NCI-H446 (cell line): ENCODE measurements at places on chromosomes 1 and 21.

- DNase-seq = no peak
These were observed 348.7 kb downstream of the NPHP4 start for GRCh38 chr1:5643360-5644107.

DNA sequence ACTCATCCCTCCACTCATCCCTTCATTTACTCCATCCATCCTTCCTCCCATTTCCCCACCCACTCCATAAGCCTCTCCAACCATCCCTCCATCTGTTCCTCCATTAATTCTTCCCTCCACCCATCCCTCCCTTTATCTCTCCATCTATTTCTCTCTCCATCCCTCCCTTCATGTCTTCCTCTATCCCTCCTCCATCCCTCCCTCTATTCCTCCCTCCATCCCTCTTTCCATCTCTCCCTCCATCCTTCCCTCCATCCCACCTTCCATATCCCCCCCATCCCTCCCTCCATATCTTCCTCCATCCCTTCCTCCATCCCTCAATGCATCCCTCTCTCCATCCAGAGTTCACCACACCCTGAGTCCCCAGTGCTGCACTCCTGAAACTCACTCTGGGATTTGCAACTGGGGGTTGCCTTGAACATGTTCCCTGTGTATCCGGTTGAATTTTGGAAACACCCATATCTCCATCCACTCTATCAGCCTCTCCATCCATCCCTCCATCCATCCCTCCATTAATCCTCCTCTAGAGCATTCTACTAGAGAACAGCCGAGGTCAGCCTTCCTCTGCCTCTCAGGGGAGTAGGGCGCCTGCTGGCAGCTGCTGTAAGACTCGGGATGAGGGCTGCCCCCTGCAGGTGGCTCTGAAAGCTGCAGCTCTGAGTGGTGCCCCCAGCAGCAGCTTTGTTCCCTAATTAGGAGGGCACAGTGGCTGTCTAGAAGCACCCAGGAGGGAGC lies 39.4 kb downstream of the ABCG1 start:
- DNase-seq = peak; percentile 33

- DNase-seq = no peak
These were observed 18.7 kb upstream of the GALNT2 start for GRCh38 chr1:230048322-230048721.

DNA sequence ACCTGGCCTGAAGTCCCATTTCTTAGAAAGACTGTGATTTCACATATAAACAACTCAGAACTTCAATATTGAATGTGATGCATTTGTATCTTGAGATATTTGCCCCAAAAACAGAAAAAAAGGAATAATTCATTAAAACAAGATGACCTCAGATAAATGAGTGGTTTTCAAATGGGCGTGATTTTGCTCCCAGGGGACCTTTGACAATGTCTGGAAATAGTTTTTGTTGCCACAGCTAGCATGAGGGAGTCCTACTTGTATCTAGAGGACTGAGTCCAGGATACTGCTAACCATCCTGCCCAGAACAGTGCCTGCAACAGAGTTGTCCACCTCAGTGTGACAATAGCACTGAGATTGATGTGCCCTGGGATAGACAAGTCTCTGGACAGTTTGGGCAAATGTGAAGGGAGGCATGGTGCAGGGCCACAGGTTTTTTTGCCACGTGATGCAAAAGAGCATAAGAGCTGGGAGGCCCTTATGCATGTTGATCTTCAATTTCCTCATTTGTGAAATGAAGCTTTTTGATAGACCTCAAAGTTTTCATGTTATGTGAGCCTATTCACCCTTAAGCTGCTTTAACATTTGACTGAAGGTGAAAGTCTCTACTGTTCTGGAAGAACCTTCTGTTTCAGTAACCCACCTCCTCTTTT lies 46.2 kb downstream of the MAP3K7CL start:
- no peak for DNase-seq

- DNase-seq = no peak
These were observed 81.2 kb upstream of the WNT4 start for GRCh38 chr1:22224091-22224490.

GRCh38 chr1:26705788-26706311 lies 10.0 kb downstream of the ARID1A start:
- DNase-seq = peak; percentile 34

GRCh38 chr1:33387625-33388024 lies 43.3 kb downstream of the PHC2 start:
- no peak for DNase-seq

- no peak for DNase-seq
These were observed 15.7 kb downstream of the RNF19B start for GRCh38 chr1:32948905-32949304.

DNA sequence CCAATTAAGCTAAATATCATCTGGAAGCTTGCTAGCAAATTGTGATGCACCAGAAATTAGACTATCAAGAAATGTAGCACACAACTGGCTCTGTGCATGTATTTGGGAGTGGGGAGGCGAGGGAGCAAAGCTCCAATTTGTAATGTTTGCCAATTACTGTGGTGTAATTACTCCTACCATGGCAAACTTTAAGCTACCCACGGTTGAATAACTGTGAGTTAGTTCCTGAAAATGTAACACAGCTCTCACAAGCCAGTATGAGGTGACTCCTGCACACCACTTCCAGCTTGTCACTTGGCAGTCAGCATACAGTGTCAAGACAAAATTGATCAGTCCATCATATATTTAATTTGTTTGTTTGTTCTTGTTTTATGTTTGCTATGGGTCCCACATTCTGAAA lies 141.2 kb downstream of the TM2D1 start:
- DNase-seq = no peak

DNA sequence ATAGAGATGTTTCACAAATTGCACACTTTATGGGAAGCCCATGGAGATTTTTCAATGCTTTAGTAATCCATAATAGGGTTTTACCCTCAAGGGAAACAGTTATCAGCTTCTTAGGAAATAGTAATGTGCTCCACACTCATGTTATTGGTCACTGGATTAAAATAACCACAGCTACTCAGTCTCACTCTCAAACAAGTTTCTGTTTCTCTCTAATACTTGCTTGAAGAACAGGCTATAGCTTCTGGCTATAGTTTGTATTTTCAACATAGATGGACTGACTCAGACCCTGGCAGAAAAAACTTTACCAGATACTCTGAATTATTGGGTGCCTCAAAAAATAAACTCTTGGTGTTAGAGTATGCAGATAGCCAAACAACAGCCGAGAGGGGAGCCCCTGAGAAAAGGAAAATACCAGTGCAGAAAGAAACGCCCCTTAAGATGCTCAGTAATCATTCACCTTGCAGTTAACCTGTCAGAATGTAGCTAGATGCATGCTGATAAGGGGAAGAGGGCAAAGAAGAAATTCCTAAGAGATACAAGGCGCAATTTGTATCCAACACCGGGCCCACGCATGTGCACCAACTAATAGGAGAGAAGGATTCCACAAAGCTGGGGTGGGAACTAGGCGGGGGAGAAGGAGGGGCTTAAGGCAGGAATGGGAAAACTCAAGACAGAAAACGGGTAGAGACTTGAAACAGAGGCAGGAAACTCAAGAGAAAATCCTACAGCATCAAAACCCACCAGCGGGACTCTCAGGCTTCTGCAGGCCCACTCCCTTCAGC lies 30.4 kb upstream of the PDE4B start:
- no peak for DNase-seq

DNA sequence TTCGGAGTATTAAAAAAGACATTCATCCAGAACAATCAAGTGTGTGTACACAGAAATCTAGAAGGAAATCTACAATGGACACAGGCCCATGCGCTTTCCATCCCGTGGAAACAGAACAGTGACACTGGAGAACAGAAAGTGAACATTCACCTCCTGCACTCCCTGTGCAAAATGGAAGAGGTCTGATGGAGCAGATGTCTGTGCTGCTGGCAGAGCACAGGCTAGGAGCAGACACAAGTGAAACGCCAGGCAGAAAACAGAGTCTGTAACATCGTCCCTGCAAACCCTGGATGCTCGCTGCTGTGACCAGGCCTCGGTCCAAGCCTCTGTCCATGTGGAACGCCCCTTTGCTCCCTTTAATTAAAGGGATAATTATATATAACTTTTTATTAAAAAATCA lies 36.1 kb downstream of the SLC45A1 start:
- DNase-seq = no peak

DNA sequence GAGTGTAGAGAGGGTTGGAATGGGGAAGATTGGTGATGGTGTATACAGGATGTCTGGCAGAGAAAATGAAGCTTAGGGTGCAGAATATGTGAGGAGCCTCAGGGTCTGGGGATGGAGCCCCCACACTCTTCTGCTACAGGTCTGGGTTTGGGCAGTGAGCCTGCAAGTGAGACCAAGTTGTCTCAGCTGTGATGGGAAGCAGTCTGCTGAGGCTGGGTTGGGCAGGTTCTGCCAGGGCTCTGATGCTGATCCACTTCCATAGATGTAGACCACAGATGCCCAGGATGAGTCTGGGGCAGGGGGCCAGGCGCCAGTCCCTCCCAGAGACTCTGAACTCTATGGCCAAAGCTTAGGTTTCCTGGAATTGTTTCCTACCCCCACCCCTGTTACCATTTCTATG lies 516.9 kb downstream of the PTPRU start:
- DNase-seq = no peak

DNA sequence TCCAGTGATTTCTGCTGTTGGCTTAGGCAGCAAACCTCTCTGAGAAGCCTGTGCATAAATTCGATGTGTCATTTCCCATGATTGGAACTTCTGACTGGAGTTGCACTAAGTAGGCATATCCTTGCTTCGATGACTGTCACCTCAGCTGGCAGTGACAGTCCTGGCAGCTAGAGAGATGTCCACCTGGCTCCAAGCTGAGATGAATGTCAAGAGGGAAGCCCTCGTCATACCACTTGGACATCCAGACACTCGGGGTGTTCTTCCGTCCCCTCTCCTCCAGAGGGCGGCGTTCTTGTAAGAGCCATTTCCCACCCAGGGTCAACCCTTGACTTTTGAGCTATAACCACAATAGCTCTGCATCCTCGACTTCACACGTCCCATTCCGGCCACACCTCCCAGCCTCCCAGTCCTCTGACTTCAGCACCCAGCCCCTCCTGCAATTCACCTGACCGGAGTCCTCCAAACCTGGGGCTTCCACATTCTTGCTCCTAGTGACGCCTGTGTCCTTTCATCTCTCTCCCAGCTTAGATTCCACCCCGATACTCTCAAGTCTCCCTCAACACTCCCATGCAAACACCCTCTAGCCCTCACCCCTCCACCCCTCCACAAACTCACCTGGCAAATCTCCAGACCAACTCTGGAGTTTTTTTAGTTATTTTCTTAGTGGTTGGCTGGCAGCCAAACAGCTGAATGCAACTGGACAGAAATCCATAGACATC lies 17.3 kb downstream of the CA6 start:
- no peak for DNase-seq

DNA sequence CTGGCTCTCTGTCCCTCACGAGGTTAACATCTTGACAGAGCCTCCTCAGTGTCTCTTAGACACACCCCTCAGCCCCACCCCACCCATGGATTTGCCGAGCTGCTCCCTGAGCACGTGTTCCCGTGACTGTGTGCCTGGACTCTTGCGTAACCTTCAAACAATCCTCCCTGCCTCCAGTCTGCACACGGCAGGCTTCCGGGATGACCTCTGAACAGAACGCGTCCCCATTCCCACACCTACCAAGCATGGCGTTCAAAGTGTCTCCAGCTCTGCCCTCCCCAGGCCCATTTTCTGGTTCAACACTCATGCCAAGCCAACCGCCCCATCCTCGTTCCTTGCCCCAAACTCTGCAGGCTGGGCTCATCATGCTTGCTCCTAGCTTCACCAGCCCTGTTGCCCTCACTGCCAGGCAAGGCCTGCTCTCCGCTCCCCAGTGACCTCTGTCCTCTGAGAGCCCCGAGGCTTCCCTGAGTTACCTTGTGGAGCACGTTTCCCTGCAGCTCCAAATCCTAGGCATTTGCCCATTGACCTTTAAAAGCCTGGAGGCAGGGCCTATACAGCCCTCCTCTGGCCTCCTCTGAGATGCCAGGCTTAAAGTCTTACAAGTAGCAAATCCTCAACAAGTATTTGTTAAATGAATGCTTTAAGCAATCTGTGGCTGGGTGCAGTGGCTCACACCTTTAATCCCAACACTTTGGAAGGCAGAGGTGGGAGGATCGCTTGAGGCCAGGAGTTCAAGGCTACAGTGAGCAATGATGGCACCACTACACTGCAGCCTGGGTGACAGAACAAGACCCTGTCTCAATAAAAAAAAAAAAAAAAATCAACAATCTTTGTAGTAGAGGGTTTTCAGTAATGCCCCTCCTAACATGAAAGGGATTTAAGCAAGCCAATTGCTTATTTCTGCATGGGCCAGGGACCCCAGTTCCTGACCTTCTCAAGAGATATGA lies 5.0 kb downstream of the AGT start:
- no peak for DNase-seq

- peak; percentile 51 for DNase-seq
These were observed 75.7 kb upstream of the KIF26B start for GRCh38 chr1:245079021-245079609.

DNA sequence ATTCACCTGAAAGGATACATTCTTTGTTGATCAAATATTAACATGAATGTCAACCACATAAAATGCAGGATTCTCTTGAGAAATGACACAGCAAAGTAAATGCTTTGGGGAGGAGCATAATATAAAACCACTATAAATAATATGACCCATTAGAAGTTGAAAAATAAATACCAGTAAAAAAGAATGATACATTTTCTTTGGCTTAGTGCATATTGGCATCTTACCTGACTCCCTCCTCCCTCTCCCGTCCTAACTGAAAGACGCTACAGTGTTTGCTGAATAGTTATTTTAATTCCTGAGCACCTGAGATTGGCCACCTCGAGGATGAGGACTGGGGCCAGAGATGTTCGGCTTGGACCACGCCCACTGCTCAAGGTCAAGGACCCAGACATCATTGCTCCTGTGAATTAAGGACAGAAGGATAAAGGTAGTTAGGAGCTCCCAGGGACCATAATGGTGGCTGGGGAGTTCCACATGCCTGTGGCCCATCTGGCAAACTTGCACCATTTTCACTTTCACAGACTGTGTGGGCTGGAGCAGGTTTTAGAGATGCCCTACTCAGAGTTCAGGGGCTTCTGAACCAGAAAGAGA lies 16.4 kb upstream of the CPLANE2 start:
- no peak for DNase-seq

GRCh38 chr1:47403321-47403910 lies 12.7 kb upstream of the FOXE3 start:
- DNase-seq = no peak

DNA sequence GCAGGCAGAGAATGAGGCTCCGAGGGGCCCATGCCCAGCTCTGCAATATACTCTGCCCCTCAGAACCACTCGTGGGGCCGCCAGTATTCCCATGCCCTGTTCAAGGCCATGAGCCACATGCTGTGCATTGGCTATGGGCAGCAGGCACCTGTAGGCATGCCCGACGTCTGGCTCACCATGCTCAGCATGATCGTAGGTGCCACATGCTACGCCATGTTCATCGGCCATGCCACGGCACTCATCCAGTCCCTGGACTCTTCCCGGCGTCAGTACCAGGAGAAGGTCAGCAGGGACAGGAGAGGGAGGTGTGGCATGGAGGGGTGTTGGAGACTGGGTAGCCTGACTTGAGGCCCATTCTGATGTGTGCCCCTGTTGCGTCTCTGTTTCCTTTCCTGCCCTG lies 7.2 kb downstream of the HCN3 start:
- no peak for DNase-seq

- no peak for DNase-seq
These were observed 424.3 kb downstream of the PCP4 start for GRCh38 chr21:40291560-40291959.

GRCh38 chr1:175317309-175317708 lies 124.7 kb upstream of the KIAA0040 start:
- DNase-seq = no peak
